OCI-M1 (cell line): ENCODE measurements at places on chromosomes 2 and 18.

GRCh38 chr18:79599441-79599931 is 80.1 kb upstream of the CTDP1 start:
- no peak for DNase-seq

DNA sequence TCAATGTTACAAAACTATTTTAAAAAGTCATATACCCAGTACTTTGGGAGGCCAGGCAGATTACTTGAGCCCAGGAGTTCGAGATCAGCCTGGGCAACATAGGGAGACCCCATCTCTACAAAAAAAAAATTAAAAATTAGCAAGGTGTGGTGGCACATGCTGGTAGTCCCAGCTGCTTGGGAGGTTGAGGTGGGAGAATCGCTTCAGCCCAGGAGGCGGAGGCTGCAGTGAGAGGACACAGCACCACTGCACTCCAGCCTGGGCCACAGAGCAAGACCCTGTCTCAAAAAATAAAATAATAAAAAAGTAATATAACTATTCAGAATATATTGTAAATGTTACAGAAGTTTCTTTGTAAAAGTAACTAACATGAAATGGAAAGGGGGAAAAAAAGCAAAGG is 1.9 kb downstream of the PASK start:
- no peak for DNase-seq

- no peak for DNase-seq
Measured at GRCh38 chr2:96099861-96100798, 16.2 kb downstream of the ADRA2B start.

- DNase-seq = no peak
Measured at GRCh38 chr2:98772536-98772935, 41.6 kb upstream of the MGAT4A start.

- peak; percentile 85 for DNase-seq
Measured at GRCh38 chr2:38128653-38129052, 52.7 kb upstream of the CYP1B1 start.

DNA sequence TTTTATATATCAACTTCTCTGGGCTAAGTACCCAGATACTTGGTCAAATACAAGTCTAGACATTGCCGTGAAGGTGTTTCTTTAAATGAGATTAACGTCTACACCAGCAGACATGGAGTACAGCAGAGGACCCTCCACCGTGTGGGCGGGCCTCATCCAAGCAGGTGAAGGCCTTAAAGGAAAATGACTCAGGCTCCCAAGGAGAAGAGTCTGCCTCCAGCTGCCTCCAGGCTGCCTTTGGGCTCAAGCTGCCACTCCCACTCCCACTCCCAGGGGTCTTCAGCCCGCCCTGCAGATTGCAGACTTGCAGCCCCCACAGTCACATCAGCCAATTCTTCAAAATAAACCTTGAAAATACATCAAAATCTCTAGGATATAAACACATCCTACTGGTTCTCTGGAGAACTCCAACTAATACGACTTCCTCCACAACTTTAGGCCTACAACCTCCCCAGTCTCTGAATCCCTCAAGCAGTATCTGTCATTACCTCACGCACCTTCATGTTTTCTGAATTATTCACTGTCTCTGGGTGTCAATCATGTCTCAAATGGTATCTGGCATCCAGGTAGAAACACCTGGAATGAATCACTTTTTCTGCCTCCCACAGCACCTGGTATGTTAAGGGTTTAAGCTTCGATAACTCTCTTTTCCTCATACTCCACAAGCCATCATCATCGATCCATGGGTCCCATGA is 6.9 kb downstream of the ITGB1BP1 start:
- DNase-seq = no peak

DNA sequence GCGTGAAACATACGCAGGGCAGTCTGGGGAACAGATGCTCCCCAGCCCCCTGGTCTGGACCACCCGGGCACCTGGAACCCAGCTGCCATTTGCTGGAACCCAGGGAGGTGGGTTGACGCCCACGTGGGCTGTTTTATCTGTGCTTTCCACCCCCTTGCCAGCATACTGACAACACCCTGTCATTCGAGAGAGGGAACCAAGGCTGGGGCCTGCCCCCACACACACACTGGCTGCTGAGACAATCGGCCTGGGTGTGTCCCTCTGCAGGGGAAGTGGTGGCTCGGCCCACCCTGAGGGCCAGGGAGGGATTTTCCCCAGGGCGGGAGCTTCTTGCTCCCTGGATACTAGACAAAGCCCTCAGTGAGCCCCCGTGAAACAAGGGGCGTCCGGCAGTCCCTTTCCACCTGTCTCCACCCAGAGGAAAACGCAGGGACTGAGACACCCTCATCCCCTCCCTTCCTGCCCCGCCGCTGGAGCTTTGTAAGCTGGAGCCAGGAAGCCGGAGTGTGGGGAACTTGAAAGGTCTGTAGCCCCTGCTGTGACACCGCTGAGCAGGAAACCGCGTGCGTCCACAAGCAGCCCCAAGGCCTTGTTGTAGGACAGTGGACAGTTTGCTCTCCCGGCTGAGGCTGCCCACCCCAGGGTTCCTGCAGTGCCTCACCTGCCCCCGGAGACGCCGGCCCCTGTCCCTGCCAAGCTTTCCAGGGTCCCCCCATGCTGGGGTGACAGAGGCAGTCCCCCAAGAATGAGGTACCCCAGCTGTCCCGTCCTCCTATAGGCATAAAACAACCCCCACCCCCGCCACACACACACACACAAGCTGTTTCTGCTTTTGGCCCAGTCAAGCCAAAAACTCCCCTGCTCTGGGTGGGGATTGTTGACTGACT is 14.1 kb upstream of the KLF11 start:
- DNase-seq = peak; percentile 90

- no peak for DNase-seq
Measured at GRCh38 chr18:55110436-55110835, 151.2 kb upstream of the CCDC68 start.

DNA sequence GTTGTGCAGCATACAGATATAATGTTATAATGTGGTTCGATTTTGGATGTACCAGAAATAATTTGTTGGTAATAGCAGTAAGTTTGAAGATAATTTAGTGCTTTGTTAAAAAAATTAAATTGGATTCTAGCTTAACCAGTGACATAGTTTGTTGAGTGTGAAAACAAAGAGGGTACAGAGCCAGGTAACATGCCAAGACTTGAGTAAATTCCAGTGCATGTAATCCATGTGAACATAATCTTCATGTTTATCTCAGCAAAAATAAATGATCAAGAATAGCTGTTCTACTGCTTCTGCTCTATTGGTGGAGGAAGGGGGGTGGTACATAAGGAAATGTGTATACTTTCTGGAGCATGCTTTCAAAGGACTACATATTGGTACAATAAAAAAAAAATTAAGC is 165.8 kb downstream of the DNAH7 start:
- DNase-seq = no peak

GRCh38 chr2:168192839-168193616 is 54.4 kb downstream of the STK39 start:
- peak; percentile 30 for DNase-seq

GRCh38 chr2:48120759-48121242 is 214.5 kb upstream of the FBXO11 start:
- DNase-seq = peak; percentile 96

- DNase-seq = no peak
Measured at GRCh38 chr2:117323331-117323730, 491.2 kb upstream of the DDX18 start.

DNA sequence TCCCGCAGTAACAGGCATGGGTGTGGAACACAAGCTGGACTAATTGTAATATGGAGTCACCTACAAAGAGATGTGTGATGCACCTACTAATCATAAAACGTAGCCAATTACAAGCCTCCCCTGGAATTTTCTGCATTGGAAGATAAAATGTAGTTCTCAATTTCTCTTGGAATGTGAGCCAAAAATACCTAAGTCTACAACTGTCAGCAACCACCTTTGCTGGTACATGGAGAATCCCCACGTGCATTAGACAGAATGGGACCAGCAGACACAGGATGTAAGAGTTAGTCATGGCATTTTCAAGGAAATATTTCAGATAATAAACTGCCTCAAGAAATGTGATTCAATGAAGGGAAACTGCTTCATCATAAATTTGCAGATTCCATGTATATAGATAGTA is 85.6 kb upstream of the DCC start:
- no peak for DNase-seq

DNA sequence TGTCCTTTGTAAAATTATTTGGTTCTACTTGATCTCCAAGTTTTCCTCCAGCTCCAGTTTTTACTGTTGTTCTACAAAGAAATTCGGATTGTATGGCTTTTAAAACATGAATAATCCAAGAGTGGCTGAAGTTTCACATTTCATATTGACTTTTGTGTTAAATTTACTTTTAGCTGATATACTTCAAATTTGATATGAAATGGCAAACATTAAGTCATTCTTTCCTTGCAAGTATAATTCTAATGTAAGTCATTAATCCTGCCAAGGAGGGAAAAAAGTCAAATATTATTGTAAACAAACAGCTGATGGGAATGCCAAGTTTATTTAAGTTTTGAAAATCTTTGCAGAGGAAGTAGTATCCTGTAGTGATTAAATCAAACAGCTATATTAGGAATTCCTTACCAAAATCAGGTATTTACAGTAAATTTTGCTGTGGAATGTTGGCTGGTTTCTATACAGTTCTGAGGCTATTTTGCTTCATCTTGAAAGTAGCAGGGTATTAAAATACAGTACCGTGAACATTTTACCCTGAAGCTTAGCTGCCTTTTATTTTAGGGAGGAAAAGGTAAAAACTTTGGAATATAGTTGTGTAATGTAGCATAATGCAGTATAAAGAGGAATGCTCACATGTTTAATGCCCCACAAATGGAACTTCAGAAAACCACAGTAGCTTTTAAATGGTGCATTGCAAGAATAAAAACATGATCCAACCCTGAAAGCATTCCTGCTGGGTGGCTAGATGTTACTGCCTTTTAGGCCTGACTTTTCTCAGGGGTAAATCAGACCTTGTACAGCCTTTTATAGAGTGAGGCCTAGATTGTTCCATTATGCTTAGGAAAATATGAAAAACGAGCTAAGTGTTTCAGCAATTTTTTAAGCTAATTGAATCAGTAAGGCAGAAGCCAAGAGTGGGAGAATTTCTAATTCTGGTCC is 62.7 kb upstream of the NT5C1B start:
- DNase-seq = no peak

DNA sequence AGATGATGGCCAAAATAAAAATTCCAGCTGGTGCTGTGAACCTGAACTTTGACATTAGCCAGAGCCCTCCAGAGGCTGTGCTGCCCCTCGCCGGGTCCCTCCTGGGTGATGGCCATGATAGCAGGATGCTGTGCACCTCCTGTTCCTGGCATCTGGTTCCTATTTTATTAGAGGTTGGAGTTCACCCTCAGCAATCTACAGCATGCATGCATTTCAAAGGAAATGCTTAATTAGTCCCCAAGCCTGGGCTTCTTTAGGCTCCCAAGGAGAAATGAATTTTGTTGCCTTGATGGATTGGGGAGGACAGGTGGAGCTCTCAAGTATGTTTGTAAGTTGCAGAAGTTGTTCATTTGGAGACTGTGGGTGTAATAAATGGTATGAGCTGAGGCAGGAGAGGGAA is 166.9 kb downstream of the GLI2 start:
- no peak for DNase-seq
